Activated CD4-positive, alpha-beta T cell treated with anti-CD3 and anti-CD28 coated beads for 4 hours (primary cell): ENCODE measurements at places on chromosomes 3 and 15.

DNA sequence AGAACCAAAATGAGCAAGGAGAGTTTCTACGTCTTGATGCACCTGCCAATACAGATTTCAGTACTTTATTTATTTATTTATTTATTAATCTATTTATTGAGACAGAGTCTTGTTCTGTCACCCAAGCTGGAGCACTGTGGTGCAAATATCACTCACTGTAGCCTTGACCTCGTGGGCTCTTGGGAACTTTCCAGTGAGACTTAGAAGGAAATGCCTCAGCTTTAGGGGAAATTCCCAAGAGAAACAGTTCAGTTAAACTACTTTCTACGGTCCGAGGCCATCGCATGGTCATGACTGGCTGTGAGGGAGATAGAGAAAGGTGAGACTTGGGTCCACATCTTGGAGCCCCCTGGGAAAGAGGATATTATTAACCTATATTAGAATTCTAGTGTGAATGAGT lies 47.0 kb upstream of the HERC1 start:
- no peak for DNase-seq

- DNase-seq = no peak
These were observed 3.3 kb downstream of the GABRG3 start for GRCh38 chr15:26974120-26974780.

DNA sequence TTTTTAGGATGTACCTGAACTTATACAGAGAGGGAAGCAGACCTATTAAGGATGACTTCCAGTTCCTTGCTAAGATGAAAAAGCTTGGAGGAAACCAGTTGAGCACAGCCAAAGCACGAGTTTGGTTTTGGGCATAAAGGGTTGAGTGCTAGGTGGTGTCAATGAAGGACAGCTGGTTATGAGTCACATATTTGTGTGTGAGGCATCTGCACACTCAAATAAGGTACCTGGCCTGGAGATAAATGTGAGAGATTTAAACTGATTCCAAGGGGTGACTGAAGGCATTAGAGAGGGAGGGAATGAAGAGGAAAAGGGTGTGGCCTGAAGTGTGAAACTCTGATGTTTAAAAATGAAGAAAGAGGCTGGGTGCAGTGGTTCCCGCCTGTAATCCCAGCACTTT lies 486.7 kb downstream of the DIPK2A start:
- no peak for DNase-seq

- DNase-seq = no peak
These were observed 516.4 kb downstream of the GBE1 start for GRCh38 chr3:81245043-81245442.

GRCh38 chr3:47912006-47912504 lies 104.2 kb downstream of the MAP4 start:
- no peak for DNase-seq

DNA sequence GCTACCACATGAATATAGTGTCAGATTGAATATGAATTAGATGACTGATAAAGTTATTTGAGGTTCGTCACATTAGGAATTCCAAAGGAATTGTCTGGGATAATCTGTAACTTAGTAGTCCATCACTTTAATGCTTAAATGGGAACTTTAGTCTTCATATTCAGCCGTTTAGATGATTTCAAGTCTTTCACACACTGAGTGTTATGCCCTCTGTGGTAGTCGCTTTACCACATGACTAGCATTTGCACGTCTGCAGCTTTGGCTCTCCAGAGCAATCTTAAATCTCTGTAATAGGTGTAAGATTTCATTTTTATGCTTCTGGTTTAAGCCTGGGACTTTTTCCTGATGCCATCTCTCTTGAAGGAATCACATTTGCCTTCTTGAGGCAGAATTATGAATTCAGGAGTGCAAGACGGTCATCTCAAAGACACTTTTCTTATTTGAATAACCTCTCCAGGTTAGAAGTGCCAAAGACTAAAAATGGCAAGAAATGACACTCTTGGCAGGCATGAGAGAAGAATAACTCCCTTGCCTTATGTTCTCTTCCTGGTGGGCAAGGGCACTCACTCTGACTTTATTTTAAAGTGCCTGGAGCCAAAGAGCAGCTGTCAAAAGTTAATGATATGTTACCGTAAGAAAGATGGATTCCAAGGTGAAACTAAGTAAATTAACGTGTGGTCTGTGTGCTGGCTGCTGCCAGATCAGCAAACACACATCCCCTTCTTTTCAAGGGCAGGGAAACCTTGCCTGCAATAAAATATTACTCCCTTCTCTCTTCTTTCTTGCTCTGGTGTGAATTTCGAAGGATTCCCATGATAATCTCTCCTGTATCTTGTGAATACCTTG lies 153.3 kb downstream of the B3GALNT1 start:
- DNase-seq = no peak

DNA sequence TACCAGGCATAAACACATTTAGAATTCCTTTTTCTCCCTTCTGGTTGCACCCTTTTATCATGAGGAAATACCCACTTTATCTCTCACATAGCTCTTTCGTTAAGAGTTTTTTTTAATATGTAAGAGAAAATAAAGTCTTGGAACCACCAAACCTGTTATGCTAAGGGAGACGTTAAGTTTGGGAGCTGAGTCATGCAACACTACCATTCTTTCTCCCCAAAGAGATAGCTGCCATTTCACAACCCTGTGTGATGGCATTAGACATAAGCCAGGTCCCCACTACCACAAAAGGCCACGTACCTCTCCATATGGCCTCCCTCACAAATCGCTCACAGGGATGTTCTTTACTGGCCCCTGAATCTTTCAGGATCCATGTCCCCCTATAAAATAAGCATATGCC lies 7.6 kb upstream of the NIPA1 start:
- DNase-seq = no peak

- no peak for DNase-seq
These were observed 36.3 kb upstream of the MEX3B start for GRCh38 chr15:82081914-82082762.

DNA sequence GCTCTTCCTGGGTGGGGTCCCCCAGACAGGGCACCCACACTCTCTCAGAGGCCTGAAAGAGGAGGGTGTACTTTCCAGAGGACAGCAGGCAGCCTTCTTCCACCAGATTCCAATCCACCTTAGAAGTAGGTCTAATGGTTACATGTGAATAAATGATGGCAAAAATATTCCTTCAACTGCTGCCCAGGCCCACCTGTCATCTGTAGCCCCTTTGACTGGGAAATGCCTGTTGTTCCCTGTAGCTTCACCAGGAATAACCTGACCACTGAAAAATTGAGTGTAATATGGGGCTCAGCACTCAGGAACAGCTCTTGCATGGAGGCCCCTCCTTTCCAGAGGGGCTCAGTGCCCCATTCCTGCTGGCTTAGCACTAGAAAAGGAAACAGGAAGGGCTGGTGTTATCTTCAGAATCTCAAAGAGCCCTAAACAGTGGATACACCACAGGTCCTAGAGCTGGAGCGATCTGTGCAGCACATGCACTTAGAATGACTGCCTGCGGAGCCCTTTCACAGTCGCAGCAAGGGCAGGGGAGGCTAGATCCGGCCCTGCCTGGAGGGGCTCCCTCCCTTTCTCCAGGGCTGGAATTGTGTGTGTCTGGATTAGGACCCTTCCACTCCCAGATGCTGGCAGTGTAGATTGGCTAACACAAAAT lies 32.1 kb downstream of the SLC22A14 start:
- DNase-seq = no peak

DNA sequence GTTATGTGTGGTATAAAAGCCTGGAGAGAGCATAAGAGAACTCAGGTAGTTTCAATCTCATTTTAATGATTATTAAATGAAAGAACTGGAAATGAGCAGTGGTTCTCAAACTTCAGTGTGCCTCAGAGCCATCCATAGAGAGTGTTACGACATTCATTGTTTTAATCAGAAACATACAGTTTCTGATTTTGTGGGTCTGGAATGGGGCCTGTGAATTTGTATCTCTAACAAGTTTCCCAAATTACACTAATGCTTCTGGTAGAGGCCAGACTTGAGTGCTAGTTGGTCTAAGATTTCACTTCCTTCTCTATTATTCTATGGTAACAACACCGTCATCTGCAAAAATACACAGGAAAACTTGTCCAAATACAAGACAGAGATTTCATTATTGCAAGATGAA lies 292.0 kb upstream of the NECTIN3 start:
- no peak for DNase-seq

DNA sequence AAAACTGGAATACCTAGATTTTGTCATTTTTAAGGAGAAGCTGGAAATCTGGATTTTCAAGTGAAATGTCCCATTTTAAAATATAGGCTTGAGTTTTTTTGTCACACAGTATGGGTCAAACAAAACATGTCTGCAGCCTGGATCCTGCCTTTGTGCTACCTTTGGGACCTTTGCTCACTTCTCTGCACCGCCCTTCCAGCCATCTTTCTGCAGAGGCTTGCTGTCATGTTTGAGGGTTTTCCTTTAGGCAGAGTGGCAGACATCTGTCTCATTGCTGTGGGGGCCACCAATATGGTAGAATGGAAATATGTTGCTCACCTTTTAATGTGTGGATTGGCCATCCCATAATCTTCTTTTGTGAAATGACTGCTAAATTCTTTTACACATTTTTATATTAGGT lies 136.3 kb downstream of the EEFSEC start:
- no peak for DNase-seq

GRCh38 chr3:109643590-109643989 lies 306.2 kb upstream of the DPPA4 start:
- no peak for DNase-seq

- DNase-seq = no peak
These were observed 429.4 kb downstream of the EDEM1 start for GRCh38 chr3:5616873-5617272.

DNA sequence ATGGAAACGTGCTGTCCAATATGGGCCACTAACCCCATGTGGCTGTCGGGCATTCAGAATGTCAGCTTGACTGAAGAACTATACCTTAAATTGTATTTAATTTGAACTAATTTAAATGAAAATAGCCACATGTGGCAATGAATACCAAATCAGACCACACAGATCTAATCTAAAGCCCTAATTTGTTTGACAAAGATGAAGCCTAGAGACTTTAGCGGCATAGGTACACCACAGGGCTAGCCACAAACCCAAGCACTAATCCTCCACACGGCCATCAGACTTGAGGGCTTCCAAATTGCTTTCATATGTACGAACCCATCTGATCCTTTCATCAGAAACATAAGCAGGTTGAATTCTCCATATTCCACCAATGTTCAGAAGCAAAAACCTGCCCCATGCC lies 81.4 kb downstream of the SHQ1 start:
- no peak for DNase-seq

DNA sequence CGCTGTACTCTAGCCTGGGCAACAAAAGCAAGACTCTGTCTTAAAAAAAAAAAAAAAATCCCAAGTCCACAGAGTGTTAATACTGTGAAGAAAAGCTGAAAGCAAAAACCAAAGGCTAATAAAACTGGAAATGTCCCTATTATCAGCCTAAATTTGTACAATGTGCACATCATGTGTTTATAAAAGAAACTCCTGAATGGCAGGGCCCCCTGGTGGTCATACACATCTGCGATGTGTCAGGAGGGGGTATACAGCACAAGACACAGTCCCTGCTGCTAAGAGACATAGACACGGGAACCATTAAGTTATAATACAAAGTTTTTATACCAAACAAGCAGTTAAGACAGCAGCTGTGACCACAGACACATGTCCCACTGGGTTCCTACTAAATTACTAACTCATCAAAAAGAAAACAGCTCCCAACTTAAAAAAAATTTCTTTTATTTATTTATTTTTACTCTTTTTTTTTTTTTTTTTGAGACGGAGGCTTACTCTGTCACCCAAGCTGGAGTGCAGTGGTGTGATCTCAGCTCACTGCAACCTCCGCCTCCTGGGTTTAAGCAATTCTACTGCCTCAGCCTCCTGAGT lies 31.0 kb downstream of the IDH2 start:
- DNase-seq = peak; percentile 79

GRCh38 chr3:52055537-52056351 lies 627 bp downstream of the DUSP7 start:
- DNase-seq = peak; percentile 27

DNA sequence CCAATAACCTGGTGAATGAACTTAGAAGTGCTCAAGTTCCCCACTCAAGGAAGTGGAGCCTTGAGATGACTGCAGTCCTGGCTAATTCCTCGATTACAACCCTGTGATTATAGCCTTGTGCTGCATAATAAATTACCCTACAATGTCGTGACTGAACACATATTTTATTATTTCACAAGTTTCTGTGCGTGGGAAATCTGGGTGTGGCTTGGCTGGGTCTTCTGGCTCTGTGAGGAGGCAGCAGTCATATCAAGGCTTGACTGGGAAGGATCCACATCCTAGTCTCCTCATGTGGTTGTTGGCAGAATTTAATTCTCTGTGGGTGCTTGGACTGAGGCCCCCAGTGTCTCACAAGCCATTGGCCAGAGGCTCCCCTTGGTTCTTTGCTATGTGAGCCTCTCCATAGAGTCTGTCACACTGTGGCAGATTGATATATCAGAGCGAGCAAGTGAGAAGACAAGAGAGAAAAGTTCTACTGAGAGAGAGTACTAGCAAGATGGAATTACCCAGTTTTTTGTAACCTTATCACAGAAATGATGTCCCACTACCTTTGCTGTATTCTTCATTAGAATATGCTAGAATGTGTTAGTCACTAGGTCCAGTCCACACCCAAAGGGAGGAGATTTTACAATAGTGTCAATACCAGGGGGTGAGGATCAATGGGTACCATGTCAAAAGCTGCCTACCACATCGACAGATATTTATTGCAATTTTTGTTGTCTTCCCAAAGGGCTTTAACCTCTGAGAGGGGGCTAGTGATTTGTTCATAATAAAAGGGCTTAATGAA lies 102.8 kb upstream of the TBC1D5 start:
- DNase-seq = no peak
